Upper lobe of left lung (tissue), 6 donors: ENCODE measurements at places on chromosomes 16 and 17. TPM values are rescaled to one million over a fixed set of nuclear protein-coding genes. Genes with fewer than 3 reads are reported as not detected.

Gene KCNH6
- 0.22 TPM for total RNA-seq

Gene KIF19
- 0.46 TPM for total RNA-seq

Gene CBX2
- 4.7 TPM for total RNA-seq

Gene HOXB5
- total RNA-seq = 5.0 TPM

Gene MCRIP1
- 106 TPM for total RNA-seq

- DNase-seq = no peak
Observed at GRCh38 chr16:3736116-3736515, 18.8 kb upstream of the TRAP1 start.

- no peak for DNase-seq
Observed at GRCh38 chr16:31243734-31244670, 15.8 kb upstream of the ITGAM start.

DNA sequence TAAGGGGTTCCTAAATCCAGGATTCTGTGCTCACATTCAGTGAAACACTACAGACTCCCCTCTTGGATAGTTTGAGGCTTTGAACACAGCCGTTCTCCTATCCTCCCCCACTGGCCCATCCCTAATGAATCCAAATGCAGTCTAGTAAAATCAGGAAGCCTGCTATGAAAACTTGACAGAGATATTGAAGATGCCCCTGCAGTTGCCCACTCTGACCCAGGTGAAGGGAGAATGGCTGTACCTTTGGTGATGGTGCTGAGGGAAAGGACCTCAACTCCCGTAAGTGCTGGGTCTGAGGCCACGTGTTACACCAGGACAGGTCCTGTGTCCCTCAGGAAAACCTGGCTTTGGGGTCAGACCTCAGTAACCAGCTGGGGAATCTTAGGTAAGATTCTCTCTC, 54.4 kb downstream of the SF3B3 start:
- no peak for DNase-seq

- DNase-seq = no peak
Observed at GRCh38 chr17:42766124-42766523, 5.1 kb downstream of the RAMP2 start.

- no peak for DNase-seq
Observed at GRCh38 chr16:89375021-89375420, 115.3 kb downstream of the ANKRD11 start.

DNA sequence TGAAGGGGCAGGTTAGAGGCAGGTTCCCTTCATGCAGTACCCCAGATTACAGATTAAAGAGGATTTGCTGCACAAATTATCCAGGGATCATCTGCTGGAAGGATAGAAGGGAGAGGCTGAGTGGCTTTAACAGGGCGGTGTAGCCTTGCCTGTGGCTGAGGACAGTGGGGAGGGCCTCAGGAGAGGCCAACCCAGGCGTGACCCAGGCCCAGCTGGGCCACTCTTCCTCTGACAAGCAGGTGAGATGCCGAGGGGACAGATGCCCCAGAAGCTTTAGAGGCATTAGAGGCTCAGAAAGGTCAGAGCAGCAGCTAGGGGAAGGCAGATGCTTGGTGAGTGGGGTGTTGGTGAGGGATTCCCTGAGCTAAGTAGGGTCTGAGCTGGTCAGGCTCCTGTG, 18.1 kb upstream of the MTMR4 start:
- no peak for DNase-seq

GRCh38 chr16:14600164-14600563, 29.9 kb downstream of the PARN start:
- DNase-seq = no peak

GRCh38 chr17:17985555-17985954, 12.9 kb downstream of the DRC3 start:
- DNase-seq = no peak

DNA sequence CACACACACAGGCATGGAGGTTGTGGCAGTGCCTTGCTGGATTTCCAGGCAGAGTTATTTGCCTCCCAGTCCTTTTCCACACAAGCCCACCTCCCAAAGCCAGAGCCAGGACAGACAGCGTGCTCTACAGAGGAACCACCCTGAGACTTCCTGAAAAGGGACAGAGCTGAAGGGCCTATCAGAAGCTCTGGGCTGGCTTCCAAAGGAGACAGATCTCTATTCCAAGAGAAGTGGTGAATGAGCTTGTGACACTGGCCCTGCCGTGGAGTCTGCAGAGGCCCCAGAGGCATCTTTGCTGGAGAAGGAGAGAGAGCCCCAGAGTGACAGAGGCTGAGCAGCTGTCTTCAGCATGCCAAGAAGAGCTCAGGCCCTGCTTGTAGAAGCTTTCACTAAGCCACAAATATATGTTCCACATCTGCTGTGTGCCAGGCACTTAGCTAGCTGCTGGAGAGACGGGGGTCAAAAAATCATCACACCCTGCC, 8.3 kb upstream of the LPCAT2 start:
- peak; percentile 60 for DNase-seq

DNA sequence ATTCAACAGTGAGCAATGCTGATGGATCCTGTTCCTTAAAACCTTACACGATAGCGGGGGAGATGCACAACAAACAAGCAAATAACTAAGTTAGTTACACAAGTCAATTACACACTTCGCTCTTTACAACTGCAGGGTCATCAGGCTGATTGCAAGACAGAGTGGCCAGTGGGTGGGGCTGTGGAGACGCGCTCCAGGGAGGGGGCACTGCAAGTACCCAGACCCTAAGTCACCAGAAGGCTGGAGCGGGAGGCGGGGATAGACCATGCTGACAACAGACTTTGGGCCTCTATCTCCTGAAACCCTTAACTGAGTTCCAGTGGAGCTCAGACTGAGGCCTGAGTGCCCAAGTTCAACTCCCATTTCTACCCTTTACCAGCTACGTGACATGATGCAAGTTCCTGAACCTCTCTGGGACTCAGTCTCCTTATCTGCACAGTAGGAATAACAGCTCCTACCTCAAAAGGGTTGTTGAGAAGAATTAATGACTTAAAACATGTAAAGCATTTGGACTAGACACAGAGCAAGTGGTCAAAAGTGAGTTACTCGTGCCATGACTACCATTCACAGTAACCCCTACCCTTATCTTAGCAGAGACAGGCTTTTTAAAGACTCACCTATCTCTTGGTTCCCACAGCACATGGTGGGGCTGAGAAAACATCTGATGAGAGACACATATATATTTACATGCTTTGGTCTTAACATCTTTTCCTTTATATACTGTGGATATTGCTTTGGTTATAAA, 10.4 kb downstream of the CPPED1 start:
- DNase-seq = no peak

DNA sequence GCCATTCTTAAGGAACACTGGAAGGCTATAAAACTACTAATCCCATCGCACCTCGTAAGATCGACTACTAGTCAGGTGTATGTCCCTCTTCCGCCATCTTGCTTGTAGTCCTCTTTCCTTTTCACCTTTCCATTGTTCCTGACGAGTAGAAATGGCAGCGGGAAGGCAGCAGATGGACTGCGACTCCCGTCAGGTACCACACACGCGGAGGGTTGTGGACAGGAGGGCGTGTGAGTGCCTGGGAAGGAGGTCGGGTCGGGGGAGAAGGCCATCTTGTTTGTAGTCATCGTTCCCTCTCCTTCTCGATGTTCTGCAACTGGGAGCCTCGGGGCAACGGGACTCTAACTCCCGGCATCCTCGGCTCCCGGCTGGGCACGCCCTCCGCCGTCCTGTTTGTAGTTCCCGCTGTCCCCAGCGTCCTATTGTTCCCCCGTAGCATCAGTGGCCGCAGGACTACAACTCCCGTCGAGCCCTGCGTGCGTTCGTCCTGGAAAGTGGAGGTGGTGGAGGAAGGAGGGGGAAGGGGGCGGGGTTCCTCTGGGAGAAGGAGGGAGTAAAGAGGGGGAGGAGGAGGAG, 324 bp upstream of the FBXL19 start:
- DNase-seq = peak; percentile 100

GRCh38 chr16:84176192-84177053, 10.4 kb downstream of the TAF1C start:
- no peak for DNase-seq

GRCh38 chr17:75652934-75653549, 13.9 kb downstream of the RECQL5 start:
- DNase-seq = no peak

- no peak for DNase-seq
Observed at GRCh38 chr17:33595828-33596227, 302.7 kb upstream of the ASIC2 start.

DNA sequence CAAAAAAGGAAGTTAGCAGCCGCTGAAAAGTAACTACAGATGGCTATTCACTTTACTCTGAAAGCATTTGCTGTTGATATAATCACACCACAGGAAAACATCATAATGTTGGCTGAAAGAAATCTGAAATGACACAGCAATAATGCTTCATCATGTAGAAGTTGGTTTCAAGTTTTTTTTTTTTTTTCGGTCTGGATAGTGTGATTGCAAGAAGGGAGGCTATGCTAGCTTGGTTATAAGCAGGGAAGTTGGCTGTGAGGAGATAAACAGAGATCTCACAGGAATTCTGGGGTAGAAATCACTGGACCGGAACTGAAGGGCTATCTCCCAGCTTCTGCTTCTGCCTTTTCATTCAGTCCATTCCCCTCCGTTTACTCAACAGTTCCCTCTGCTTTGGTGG, 57.9 kb downstream of the MYO1D start:
- DNase-seq = no peak
